Activated CD8-positive, alpha-beta T cell treated with anti-CD3 and anti-CD28 coated beads for 36 hours (primary cell): ENCODE measurements at places on chromosomes 2 and 18. TPM values are rescaled to one million over a fixed set of nuclear protein-coding genes. Genes with fewer than 3 reads are reported as not detected.

TRIM43 gene
- not detected for total RNA-seq

DLX1 gene
- total RNA-seq: not detected

KIF1A gene
- total RNA-seq: 9.0 TPM

IL1RN gene
- 0.50 TPM for total RNA-seq

ARHGAP25 gene
- 59.3 TPM for total RNA-seq

TANC1 gene
- total RNA-seq: 0.92 TPM

USP40 gene
- 15.8 TPM for total RNA-seq

FBXO48 gene
- 1.4 TPM for total RNA-seq

FAP gene
- total RNA-seq: not detected

SLC4A3 gene
- not detected for total RNA-seq

CCDC85A gene
- total RNA-seq: not detected

PROM2 gene
- total RNA-seq: 1.2 TPM

PLGLB1 gene
- 1.3 TPM for total RNA-seq

FRZB gene
- not detected for total RNA-seq

POMC gene
- 5.5 TPM for total RNA-seq

SERPINB10 gene
- not detected for total RNA-seq

ABCG5 gene
- not detected for total RNA-seq

RPRM gene
- 0.23 TPM for total RNA-seq

MBD5 gene
- 16.6 TPM for total RNA-seq

ALK gene
- not detected for total RNA-seq

TMEM163 gene
- not detected for total RNA-seq

CHRND gene
- total RNA-seq: not detected

G6PC2 gene
- not detected for total RNA-seq

MRPL19 gene
- 75.4 TPM for total RNA-seq

MOB4 gene
- 15.9 TPM for total RNA-seq

DPP10 gene
- total RNA-seq: not detected

MC2R gene
- total RNA-seq: not detected

NRP2 gene
- total RNA-seq: 1.6 TPM

BIN1 gene
- 95.2 TPM for total RNA-seq

C2orf80 gene
- total RNA-seq: not detected

EVA1A gene
- 0.43 TPM for total RNA-seq

RSAD2 gene
- 3.7 TPM for total RNA-seq

PARD3B gene
- 0.88 TPM for total RNA-seq

ATP6V1C2 gene
- total RNA-seq: not detected

ABCA12 gene
- not detected for total RNA-seq

IL1RL1 gene
- total RNA-seq: 0.20 TPM

GYPC gene
- 173 TPM for total RNA-seq

ALPI gene
- total RNA-seq: not detected

MRPL44 gene
- 37.8 TPM for total RNA-seq
